Astrocyte of the spinal cord (primary cell): ENCODE measurements at places on chromosomes 1 and 21.

GRCh38 chr1:44536357-44537209 is 131.5 kb downstream of the RNF220 start:
- no peak for DNase-seq

DNA sequence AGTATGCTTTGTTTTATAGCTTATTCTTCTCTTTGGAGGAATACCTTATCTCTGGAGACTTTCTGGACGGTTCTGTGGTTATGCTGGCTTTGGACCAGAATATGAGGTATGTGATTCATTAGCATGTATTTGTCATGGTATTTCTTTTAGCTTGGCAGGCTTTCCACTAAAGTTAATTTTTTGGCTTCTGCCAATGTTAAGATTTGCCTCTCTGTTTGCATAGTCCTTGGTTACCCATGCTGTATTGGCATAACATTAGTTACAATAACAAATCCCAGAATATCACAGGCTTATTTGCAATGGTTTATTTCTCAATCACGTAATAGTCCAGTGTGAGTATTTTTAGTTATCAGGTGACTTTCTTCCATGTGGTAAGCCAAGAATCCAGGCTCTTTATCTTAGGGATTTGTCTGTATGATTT is 9.7 kb downstream of the ZMPSTE24 start:
- DNase-seq = peak; percentile 91

GRCh38 chr21:43585924-43586413 is 73.3 kb downstream of the HSF2BP start:
- peak; percentile 99 for DNase-seq

- no peak for DNase-seq
These were observed 40.3 kb upstream of the CCDC27 start for GRCh38 chr1:3711780-3712451.

GRCh38 chr21:26887251-26887650 is 42.0 kb upstream of the ADAMTS1 start:
- peak; percentile 2 for DNase-seq

GRCh38 chr1:97668945-97669344 is 251.9 kb downstream of the DPYD start:
- peak; percentile 38 for DNase-seq

GRCh38 chr1:155008015-155008941 is 5.7 kb downstream of the ZBTB7B start:
- no peak for DNase-seq

- DNase-seq = no peak
These were observed 32.5 kb downstream of the WNT3A start for GRCh38 chr1:228039006-228039903.

GRCh38 chr1:117654493-117655219 is 48.8 kb downstream of the TENT5C start:
- DNase-seq = no peak

GRCh38 chr1:204997591-204998355 is 45.2 kb upstream of the CNTN2 start:
- no peak for DNase-seq

DNA sequence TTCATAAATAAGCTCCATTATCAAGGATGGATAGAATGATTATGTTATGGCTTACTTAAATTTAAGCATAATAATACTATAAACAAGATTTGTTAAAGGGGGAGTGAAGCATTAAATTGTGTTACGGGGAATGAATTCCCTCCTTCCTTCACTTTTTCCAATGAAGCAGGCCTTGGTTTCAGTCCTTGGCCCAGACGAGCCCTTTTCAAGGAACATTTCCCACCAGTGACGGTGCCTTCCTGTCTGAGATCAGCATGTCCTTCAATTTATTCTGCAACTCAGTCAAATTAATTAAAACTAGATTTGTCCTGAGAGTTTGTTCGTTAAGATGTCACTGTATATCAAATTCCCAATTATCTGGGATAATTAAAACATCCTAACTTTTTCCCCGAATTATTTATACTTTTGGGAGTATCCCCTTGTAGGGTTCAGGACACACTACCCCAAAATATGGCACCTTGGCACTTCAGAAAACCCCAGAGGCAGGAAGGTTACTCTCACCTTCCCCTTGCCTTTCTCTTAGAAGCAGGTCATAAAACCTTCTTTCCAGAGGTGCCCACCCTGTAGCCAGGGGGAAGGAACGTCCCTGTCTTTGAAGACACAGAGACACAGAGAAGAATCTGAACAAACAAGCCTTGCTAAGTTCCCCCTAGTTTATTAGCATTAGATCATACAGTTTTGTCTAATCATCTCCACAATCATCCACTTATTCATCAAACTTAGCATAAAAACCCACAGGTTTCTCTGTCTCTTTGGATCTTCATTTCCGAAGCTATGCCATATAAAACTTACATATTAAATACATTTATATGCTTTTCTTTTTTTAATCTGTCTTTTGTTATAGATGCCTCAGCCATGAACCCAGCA is 86.2 kb upstream of the ARHGAP29 start:
- no peak for DNase-seq

GRCh38 chr1:35544976-35545375 is 12.2 kb downstream of the KIAA0319L start:
- DNase-seq = no peak

GRCh38 chr21:16322454-16322853 is 592.7 kb downstream of the USP25 start:
- peak; percentile 23 for DNase-seq

GRCh38 chr1:65177457-65177856 is 29.5 kb downstream of the AK4 start:
- peak; percentile 70 for DNase-seq
